ENCODE measurements at places on chromosomes 7 and 10.

DNA sequence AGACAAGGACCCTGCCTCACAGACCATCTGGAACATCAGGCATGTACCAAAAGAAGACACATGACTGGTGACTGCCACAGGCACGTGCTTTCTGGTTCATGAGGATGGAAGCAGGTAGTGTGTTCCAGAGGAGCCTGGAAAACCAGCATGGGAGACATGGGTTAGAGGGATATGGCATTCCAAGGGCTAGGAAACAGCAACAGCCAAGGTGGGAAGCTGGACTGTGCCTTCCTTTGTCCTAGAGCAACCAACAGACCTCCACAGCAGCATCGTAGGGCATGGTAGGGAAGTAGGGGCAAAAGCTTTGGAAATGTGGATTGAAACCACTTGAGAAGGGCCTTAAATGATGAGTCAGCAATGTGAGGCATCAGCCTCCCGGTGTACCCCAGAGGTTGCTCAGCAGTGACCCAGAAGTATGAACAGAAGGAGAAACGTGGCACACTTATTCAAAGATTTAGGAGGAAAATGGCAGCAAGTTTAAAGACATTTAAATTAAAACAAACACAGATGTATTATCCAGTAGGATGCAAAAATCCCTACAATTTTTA lies 51.0 kb downstream of the PRLHR start:
- no peak for DNase-seq

DNA sequence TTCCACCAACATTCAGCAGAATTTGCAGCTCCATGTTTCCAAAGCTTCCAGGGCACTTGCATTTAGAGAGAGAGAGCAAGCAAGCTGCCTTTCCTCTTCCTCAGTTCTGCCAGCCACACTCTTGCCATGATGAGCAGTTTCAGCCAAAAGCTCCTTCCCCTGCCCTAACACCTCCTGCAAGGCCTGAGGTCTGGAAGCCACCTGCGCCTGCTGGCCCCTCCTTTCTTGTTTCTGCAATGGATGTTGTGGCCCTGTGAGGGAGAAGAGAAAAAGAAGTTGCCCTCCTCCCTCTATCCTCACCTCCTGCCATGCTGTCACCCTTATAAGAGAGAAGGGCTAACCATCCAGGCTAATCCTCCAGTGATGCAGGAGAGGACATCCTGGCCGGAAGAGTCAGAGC lies 48.7 kb downstream of the IKZF1 start:
- no peak for DNase-seq

DNA sequence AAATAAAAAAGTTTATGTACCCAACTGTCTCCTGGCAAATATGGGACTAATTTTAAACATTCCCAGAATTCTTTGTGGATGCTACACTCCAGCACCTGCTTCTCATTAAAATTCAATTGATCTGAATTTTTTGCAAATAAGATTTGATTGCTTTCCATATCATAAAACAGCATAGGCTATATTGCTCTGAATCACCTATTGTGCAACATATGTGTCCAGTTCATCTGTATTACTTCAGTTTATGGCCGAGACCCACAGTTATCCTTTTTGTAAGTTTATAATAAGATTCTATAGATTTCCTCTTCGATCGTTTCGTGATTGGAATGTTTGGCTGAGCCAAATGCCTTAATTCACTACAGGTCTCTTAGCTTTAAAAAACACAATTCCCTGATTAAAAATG lies 351.1 kb downstream of the TFEC start:
- no peak for DNase-seq

DNA sequence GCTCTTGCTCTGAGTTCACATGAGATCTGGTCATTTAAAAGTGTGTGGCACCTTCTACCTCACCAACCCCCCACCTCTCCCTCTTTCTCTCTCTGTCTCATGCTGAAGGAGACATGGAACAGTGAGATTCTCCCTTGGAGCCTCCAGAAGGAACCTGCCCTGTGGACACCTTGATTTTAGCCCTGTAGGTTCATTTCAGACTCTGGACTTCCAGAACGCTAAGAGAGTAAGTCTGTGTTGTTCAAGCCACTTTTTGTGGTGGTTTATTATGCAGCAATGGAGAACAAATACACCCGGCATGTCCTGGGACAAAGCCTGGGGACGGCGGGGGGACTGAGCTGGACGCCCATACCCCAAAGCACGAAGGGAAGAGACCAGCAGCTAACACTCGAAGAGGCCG lies 20.7 kb upstream of the GIMAP8 start:
- DNase-seq, result no peak

- DNase-seq, result no peak
These were observed 55.8 kb downstream of the NCAPG2 start for GRCh38 chr7:158648787-158649186.

GRCh38 chr10:85615556-85615955 lies 751.0 kb downstream of the GRID1 start:
- DNase-seq, result no peak

DNA sequence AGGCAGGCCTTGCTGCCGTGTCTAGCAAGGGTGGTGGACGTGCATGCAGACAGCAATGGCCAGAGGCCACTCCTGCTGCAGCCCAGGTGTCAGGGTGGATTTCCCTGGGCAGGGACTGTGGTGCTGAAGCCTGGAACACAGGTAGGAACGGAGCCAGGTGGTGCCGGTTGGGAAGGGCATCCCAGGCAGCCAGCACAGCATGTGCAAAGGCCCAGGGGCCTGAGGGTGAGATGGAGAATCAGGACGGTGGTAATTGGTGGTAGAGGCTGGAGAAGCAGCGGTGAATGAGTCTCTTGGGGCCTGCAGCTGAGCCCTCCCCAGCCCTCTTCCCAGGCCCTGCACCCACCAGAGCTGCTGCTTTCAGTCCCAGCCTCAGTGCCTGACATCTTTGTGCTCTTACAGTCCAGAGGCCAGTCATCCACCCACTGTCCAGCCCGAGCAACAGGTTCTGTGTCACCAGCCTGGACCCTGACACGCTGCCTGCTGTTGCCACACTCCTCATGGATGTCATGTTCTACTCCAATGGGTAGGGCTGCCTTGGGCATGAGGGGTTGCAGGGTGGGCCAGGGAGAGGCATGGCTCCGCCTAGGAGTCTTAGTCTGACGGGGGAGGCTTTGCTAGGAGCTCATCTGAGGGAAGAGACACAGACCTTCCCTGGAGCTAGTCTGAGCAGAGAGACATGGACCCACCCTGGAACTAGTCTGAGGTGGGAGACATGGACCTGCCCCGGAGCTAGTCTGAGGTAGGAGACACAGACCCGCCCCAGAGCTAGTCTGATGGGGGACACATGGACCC lies 54.3 kb downstream of the CASTOR2 start:
- DNase-seq, result no peak

- DNase-seq, result no peak
These were observed 136.4 kb upstream of the CELF2 start for GRCh38 chr10:10881117-10881813.

DNA sequence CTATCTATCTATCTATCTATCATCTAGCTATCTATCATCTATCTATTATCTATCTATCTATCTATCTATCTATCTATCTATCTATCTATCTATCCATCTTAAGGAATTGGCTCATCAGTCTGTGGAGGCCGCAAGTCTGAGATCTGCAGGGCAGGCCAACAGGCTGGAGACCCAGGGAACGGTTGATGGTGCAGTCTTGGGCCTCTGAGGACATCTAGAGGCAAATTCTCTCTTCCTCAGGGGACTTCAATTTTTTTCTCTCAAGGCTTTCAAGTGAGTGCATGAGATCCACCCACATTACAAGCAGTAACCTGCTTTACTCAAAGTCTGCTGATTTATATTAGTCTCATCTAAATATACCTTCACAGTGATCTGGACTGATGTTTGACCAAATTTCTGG lies 197.0 kb downstream of the GLRX3 start:
- DNase-seq, result no peak

- no peak for DNase-seq
These were observed 35.1 kb upstream of the PAX2 start for GRCh38 chr10:100710151-100710871.

Data from T1000 (cell line).